ENCODE measurements at places on chromosomes 12 and 14. TPM values are rescaled to one million over a fixed set of nuclear protein-coding genes. Genes with fewer than 3 reads are reported as not detected.

MANSC4 gene
- not detected for total RNA-seq

PLEKHD1 gene
- 1.2 TPM for total RNA-seq

PRICKLE1 gene
- total RNA-seq, result 1.3 TPM

- DNase-seq, result no peak
These were observed 123.0 kb downstream of the PLXNC1 start for GRCh38 chr12:94271351-94271750.

DNA sequence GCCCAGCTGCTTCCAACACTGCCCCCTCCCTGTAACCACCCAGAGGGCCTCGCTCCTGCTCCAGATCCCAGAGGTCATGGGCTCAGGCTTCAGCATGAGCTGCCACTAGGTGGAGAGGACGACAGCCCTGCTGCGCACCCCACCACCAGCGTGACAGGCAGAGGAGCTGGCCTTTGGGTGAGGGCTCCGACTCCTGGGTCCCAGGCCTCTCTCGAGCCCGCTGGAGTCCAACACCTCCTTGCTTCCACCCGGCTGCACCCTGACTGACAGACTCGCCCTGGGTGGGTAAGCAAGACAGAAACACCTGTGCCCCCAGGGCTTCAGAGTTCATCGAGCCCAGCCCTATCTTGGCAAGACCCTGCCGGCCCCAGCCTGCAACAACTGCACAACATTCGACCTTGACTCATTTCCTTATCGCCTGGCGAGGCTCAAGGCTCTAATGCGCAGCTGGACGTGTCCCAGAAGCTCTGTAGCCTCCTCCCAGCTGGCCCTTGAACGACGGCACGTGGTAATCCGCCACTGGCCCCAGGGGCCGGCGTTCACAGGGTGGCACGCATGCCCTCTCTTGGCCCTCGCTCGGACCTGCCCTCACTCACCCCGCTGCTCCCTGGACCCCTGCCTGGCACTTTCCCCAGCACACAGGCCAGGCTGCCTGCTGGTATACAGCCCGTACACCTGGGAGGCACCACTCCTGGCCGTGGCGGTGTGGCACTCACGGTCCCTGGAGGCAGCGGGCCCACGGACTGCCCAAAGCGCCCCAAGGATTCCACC lies 28.0 kb downstream of the VPS37B start:
- DNase-seq, result no peak

GRCh38 chr12:43973993-43974392 lies 138.1 kb downstream of the TMEM117 start:
- no peak for DNase-seq

- no peak for DNase-seq
These were observed 391.3 kb upstream of the FOXG1 start for GRCh38 chr14:28375295-28375694.

DNA sequence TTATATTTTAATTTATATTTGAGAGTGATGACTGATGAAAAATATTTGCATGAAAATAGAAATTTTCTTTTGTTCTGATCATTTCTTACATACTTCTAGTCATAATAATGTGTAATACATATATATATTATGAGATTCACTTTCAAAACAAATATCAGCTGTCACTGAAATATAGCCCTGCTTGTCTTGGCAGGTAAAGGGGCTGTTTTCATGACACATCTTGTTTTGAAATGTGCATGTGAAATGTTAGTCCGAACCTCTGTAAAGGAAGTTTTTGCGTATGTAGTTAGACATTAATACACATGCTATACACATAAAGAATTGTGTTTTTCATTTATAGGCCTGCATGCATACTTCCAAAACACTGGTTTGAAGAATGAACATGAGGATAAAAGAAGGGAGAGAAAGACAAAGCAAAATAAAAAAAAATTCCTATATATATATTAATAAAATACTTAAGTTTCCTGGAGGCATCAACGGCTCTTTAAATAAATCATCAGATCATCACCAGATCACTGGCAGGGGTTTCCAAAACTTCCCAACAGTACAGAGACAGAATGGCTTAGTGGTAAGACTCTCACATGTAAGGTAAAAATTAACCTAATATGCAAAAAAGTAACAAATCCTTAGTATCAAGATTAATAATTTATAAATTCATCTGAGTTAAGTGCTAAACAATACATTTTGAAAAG lies 60.1 kb downstream of the SEL1L start:
- no peak for DNase-seq

- no peak for DNase-seq
These were observed 10.2 kb upstream of the YARS2 start for GRCh38 chr12:32765906-32766305.

GRCh38 chr14:85597701-85598100 lies 67.8 kb downstream of the FLRT2 start:
- DNase-seq, result no peak

GRCh38 chr12:32455607-32456071 lies 56.3 kb downstream of the FGD4 start:
- DNase-seq, result peak; percentile 45

GRCh38 chr12:906062-906585 lies 43.4 kb downstream of the RAD52 start:
- no peak for DNase-seq

DNA sequence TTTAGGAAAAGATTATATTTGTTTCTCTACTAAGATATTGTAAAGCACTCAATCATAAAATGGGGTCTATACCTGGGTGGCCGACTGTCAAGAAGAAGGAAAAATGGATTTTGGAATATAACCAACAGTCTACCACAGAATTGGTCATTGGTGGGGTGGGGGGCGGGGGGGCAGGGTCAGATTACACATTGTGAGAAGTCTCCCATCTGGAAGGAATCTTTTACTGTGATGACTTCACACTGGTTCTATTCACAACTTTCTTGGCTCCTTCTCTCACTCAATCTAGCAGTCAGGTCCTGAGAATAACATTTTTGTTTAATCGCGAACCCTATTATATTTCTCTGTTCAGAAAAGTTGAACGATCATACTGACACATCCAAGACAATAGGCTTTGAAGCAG lies 8.7 kb upstream of the CLEC4E start:
- no peak for DNase-seq

All from HCT116 (cell line).